ENCODE measurements at places on chromosomes 3 and 15.

DNA sequence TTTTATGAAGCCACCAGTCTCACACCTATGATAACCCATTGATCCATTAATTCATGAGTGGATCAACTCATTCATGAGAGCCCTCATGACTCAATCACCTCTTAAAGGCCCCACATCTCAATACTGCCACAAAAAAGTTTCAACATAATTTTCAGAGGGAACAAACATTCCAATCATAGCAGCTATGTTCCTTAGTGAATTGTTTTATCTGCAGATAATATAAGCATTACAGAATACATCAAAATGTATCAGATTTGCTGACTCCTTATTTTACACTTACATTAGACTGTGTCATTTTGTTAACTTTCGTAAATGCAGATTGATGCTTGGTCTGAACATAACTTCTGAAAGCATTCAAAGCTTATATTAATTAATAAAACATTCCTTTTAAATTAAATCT lies 155.3 kb upstream of the MBNL1 start:
- DNase-seq, result no peak

DNA sequence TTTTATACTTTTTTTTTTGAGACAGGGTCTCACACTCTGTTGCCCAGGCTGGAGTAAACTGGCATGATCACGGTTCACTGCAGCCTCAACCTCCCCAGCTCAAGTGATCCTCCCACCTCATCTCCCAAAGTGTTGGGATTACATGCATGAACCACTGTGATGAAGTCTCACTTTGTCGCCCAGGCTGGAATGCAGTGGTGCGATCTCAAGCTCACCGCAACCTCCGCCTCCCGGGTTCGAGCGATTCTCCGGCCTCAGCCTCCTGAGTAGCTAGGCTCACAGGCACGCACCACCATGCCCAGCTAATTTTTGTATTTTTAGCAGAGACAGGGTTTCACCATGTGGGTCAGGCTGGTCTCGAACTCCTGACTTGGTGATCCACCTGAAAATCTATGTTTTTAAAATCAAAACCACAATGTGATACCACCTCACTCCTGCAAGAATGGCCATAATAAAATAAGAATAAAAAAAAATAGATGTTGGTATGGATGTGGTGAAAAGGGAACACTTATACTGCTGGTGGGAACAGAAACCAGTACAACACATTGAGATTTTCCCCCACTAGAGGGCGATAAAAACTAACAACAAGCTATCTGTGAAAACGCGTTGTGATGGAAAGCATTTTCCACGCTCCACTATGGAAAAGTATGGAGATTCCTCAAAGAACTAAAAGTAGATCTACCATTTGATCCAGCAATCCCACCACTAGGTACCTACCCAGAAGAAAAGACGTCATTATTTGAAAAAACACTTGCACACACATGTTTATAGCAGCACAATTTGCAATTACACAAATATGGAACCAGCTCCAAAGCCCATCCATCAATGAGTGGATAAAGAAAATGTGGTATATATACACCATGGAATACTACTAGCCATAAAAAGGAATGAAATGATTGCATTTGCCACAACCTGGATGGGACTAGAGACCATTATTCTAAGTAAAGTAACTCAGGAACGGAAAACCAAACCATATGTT lies 26.8 kb upstream of the OCA2 start:
- DNase-seq, result no peak

DNA sequence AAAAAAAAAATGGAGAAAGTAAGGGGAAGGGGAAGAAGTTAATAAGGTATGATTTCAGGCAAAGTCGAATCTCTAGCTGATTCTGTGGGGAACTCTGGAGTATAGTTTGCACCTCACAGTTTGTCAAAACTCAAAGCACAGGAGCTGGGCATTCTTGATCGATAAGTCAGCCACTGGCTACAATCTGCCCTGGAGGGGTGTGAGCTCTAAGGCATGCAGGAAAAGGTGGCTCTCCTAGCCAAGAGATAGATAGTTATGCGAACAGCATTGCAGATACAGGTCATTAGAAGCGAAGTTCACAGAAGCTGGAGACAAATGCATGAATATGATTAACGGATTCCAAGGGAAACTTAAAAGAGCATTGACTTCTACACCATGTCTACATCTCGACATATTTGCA lies 952.6 kb downstream of the AGBL1 start:
- no peak for DNase-seq

- DNase-seq, result no peak
Measured at GRCh38 chr3:169266351-169266750, 397.2 kb downstream of the MECOM start.

DNA sequence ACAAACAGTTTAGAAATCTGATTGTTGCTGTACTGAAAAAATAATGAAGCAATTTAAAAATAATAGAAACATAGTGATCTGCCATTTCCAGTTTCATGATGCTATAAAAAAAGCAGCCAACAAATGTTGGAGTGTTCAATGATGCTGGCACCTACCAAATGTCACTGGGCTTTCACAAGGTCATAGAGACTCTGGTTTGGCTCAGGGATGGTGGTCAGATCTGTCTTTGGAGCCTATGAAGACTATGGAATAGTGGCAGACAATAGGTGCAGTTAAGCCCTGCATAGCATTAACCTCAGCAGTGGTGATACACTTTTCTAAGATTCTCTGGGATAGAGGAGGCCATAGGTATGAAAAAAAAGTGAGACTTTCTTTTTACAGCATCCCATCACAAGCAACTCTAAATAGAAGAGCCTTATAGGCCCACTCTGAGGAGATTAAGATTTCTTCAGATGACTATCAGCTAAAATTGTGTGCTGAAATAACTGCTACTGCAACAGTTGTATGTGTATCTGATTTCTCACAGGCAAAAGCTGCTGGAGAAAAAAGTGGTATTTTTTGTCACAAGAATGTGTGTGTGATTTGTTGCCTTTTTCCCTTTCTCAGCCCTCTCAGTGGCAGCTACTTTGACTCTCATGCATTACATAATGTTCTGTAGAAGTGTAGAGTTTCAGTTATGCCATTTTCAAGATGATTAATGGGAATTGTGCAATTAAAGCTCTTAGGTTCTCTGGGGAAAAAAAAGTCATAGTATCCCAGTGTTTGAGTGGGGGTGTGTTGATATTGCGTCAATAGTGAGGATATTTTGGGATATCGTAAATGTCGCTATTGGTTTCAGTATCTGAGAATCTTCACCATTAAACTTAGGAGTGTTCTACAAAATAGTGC lies 137.4 kb downstream of the MBNL1 start:
- no peak for DNase-seq

GRCh38 chr3:150806185-150806835 lies 43.3 kb upstream of the SIAH2 start:
- no peak for DNase-seq

DNA sequence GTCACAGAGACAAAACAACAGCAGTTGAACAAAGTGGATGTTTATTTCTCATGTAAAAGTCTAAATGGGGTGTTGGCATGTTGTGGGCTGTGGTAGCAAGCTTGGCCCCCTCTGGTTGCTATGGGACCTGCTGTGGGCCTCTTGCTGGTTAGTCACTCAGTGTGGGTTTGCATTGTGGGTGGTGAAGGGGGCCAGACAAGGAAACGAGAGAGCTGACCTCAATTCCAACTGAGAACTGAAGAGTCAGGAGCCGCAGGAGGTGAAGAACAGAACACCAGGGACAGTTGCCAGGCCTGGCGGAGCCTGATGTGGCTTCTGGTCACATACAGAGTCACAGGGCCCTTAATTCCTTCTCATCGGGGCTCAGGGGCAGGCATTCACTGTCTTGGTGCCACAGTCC lies 1.9 kb upstream of the ADPGK start:
- no peak for DNase-seq

- no peak for DNase-seq
Measured at GRCh38 chr3:77513542-77513941, 473.6 kb downstream of the ROBO2 start.

DNA sequence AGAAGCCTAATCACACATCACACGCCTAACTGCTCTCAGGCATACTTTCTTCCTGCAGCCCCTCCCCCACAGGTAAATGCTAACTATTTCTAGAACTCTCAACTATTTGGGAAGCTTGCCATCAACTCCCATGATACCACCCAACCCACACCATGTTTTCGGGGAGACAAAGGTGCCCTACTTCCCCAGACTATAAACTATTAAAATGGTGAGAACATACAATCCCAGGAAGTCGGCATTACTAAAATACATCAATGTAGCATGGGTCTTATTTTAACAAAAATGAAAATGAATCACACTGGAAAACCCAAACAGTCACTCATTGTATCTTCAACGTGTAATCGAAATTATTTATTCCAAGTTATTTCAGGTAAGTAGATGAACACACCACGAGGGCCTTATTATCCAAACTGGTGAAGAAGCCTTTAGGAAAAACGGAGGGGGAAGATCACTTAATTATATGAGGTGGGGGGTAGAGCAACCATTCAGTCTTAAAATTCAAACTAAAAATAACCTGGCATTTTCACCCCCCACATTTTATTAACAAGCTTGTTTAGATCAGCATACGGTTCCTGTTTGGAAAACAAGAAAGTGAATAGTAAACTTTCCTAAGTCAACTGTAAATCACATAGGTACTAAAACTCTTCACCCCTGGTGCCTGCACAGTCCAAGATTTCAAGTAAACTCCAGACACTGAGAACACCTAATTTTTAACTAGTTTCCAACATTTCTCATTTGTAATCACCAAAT lies 1.9 kb downstream of the TBL1XR1 start:
- DNase-seq, result no peak

GRCh38 chr3:184546252-184546651 lies 15.3 kb upstream of the EPHB3 start:
- peak; percentile 84 for DNase-seq
